ENCODE measurements at places on chromosomes 16 and 17. TPM values are rescaled to one million over a fixed set of nuclear protein-coding genes. Genes with fewer than 3 reads are reported as not detected.

The NEUROD2 gene
- total RNA-seq, result not detected

The QPRT gene
- total RNA-seq, result 17.2 TPM

The C16orf89 gene
- total RNA-seq, result 25.0 TPM

The EXOC3L1 gene
- total RNA-seq, result 3.2 TPM
